Cardiac ventricle fibroblast (primary cell): ENCODE measurements at places on chromosomes 5 and 9. TPM values are rescaled to one million over a fixed set of nuclear protein-coding genes. Genes with fewer than 3 reads are reported as not detected.

The G3BP1 gene
- 75.3 and 81.4 TPM in 2 replicates for total RNA-seq

The OMD gene
- 11.2 and 12.3 TPM in 2 replicates for total RNA-seq

The PTGER4 gene
- total RNA-seq = 39.9 and 40.1 TPM in 2 replicates

The SVEP1 gene
- total RNA-seq = 150 and 157 TPM in 2 replicates

The NEUROG1 gene
- total RNA-seq = not detected in 2 replicates

The NSG2 gene
- total RNA-seq = not detected in 2 replicates

The AFAP1L1 gene
- 28.3 and 33.6 TPM in 2 replicates for total RNA-seq

The RNF208 gene
- total RNA-seq = not detected in 2 replicates
